ENCODE measurements at places on chromosomes 7 and 10. TPM values are rescaled to one million over a fixed set of nuclear protein-coding genes. Genes with fewer than 3 reads are reported as not detected.

GRCh38 chr10:113879691-113880090 is 25.2 kb downstream of the NHLRC2 start:
- no peaks in the 10 kb centered on the region for H3K27me3 ChIP-seq
- no peak overlapping the region for H3K27ac ChIP-seq
- no peak for DNase-seq
- H3K4me1 ChIP-seq = peaks cover 30% of the 10 kb centered on the region
- no peak overlapping the region for H3K4me3 ChIP-seq

- no peaks in the 10 kb centered on the region for H3K4me1 ChIP-seq
- H3K27ac ChIP-seq = no peak overlapping the region
- no peak for DNase-seq
- H3K27me3 ChIP-seq = no peaks in the 10 kb centered on the region
Observed at GRCh38 chr7:41084381-41084780, 618.5 kb downstream of the INHBA start.

DNA sequence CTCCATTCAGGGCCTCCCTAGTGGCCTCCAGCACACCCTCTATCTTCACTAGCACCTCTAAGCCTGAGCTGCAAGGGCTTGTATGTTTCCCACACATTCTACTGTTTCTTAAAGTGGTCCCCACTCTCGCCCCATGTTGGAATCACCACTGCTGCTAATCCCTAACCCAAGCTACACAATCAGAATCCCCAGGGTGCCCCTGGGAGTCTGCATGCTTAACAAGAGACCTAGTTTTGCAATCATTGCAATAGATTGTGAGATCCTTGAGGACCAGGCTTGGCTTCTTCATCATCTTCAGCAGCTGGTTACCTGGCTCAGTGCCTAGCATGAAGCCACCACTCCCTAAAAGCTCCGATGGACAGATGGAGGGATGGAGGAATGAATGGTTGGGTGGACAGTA is 113.9 kb downstream of the MYOF start:
- H3K27ac ChIP-seq = no peak overlapping the region
- peaks cover 16% of the 10 kb centered on the region for H3K4me1 ChIP-seq
- no peak overlapping the region for H3K4me3 ChIP-seq
- peak; percentile 41 for DNase-seq
- peaks cover 42% of the 10 kb centered on the region for H3K36me3 ChIP-seq
- H3K27me3 ChIP-seq = no peaks in the 10 kb centered on the region

- H3K4me3 ChIP-seq = no peak overlapping the region
- H3K36me3 ChIP-seq = no peaks in the 10 kb centered on the region
- no peaks in the 10 kb centered on the region for H3K4me1 ChIP-seq
Observed at GRCh38 chr7:83502636-83503035, 146.3 kb downstream of the SEMA3E start.

- DNase-seq = no peak
- H3K4me1 ChIP-seq = peaks cover 40% of the 10 kb centered on the region
- H3K27me3 ChIP-seq = peaks cover 3% of the 10 kb centered on the region
Observed at GRCh38 chr10:101029520-101030295, 1.2 kb downstream of the PDZD7 start.

- peaks cover 8% of the 10 kb centered on the region for H3K36me3 ChIP-seq
- DNase-seq = no peak
- H3K27me3 ChIP-seq = no peaks in the 10 kb centered on the region
- peak overlapping the region; percentile 74 for H3K27ac ChIP-seq
- no peak overlapping the region for H3K4me3 ChIP-seq
- peaks cover 20% of the 10 kb centered on the region for H3K4me1 ChIP-seq
Observed at GRCh38 chr10:18504161-18504560, 147.2 kb downstream of the NSUN6 start.

- H3K4me1 ChIP-seq = no peaks in the 10 kb centered on the region
- H3K36me3 ChIP-seq = peaks cover 9% of the 10 kb centered on the region
- H3K27ac ChIP-seq = no peak overlapping the region
- no peak overlapping the region for H3K4me3 ChIP-seq
- DNase-seq = no peak
Observed at GRCh38 chr10:70085975-70086613, 33.4 kb downstream of the MACROH2A2 start.

GRCh38 chr7:125563964-125564529 is 634.4 kb upstream of the POT1 start:
- no peak overlapping the region for H3K4me3 ChIP-seq
- no peaks in the 10 kb centered on the region for H3K4me1 ChIP-seq
- no peaks in the 10 kb centered on the region for H3K36me3 ChIP-seq
- no peaks in the 10 kb centered on the region for H3K27me3 ChIP-seq
- no peak for DNase-seq

DNA sequence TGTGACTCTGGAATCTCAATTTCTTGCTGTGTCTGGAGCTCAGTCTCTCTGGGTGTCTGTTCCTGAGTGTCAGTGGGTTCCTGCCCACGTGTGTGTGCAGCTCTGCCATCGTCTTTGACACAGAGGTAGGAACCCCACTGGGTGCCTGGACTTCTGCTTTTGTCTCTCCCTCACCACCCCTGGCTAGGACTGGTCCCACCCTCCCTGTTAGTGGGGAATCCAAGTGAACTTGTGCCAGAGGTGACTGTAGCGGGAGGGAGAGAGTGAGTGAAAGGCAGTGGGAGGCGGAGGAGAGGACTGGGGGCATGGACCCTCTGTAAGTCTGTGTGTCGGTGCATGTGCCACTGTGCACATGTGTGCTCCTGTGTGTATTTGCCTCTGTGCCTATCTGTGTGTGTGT is 299.9 kb upstream of the ZMIZ1 start:
- no peaks in the 10 kb centered on the region for H3K36me3 ChIP-seq
- DNase-seq = no peak
- H3K4me3 ChIP-seq = no peak overlapping the region

DNA sequence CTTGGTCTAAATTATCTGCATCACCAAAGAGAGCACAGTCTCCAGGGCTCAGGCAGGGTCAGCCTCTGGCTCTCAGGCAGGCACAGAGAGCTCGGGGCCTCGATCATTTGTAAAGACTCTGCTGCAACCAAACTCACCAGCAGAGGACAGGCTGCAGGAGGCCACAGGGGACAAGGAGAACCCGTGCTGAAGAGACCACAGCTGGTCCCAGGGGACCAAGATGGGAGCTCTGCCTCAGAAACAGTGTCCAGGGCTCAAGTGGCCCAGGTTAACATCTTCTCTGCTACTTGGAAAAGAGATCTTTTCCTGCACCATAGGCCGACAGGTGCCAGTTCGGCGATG is 543.2 kb downstream of the PTPRN2 start:
- no peaks in the 10 kb centered on the region for H3K36me3 ChIP-seq
- H3K27ac ChIP-seq = no peak overlapping the region
- no peaks in the 10 kb centered on the region for H3K4me1 ChIP-seq
- no peak for DNase-seq

DNA sequence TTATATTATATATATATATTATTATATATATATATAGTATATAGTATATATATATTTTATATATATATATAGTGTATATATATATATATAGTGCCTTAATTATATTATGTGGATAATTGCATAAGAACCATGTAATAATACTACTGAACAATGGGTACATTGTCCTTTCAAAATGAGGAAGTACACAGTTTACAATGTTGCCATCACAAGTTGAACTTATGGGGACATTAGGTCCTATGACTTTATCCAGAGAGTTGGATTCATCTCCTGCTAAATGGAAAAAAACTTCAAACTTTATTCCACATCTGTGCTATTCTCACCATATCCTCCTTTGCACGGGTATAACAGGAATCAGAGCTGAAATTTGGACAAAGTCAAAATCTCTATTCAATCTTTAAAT is 105.0 kb upstream of the AGR3 start:
- no peaks in the 10 kb centered on the region for H3K36me3 ChIP-seq
- no peaks in the 10 kb centered on the region for H3K27me3 ChIP-seq
- peaks cover 16% of the 10 kb centered on the region for H3K4me1 ChIP-seq
- H3K27ac ChIP-seq = no peak overlapping the region

- no peak overlapping the region for H3K27ac ChIP-seq
- H3K4me1 ChIP-seq = no peaks in the 10 kb centered on the region
- H3K27me3 ChIP-seq = no peaks in the 10 kb centered on the region
- no peak overlapping the region for H3K4me3 ChIP-seq
Observed at GRCh38 chr10:76422769-76423168, 991.3 kb downstream of the LRMDA start.

- no peak overlapping the region for H3K27ac ChIP-seq
- H3K4me1 ChIP-seq = no peaks in the 10 kb centered on the region
- no peaks in the 10 kb centered on the region for H3K27me3 ChIP-seq
- no peak for DNase-seq
- no peaks in the 10 kb centered on the region for H3K36me3 ChIP-seq
Observed at GRCh38 chr7:20417260-20417659, 86.6 kb downstream of the ITGB8 start.

GRCh38 chr10:91071786-91072185 is 148.7 kb upstream of the PCGF5 start:
- H3K27me3 ChIP-seq = no peaks in the 10 kb centered on the region
- peaks cover 13% of the 10 kb centered on the region for H3K4me1 ChIP-seq
- no peak overlapping the region for H3K4me3 ChIP-seq
- H3K27ac ChIP-seq = no peak overlapping the region

DNA sequence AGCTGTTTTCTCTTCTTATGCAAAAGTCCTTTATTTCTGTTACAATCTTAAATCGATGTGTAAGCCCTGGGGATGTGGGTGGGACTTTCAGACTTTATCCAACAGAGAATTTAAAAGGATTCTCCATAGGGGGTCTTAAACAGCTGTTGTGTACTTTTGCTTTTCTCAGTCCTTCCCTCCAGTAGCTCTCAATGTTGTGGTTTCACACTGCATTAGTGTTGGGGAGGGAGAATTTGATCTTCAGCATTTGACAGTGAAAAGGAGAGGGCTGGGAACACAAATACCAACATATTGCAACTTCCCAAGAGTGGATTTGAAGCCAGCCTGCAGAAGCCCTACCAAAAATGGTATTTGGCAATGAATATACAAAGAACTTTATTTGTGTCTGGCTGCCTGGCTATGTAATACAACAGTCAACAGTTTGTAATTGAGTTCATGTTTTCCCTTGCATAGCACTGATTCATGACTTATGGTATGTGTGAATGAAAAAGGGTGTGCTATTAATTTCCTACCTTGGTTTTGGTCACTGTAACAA is 80.1 kb upstream of the CAPZA2 start:
- DNase-seq = no peak
- no peaks in the 10 kb centered on the region for H3K27me3 ChIP-seq

DNA sequence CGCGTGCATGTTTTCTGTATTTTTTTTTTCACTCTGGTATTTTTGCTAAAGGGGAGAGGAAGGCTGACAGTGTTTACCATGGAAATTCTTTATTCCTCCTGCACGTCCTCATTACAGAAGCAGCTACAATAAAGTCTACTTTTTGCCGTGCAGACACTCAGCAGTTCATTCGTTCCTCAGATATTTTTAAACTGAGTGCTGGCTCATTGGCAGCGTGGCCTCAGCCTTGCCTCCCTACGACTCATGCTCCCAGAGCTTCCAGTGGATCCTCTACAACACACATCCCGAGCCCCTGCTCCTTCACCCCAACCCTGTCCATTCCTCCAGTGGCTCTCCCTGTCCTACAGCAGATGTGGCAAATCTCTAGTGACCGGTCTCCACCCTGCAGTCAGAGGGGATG is 239.2 kb upstream of the ZMIZ1 start:
- H3K4me3 ChIP-seq = no peak overlapping the region
- H3K36me3 ChIP-seq = no peaks in the 10 kb centered on the region
- H3K27ac ChIP-seq = no peak overlapping the region
- peaks cover 13% of the 10 kb centered on the region for H3K4me1 ChIP-seq

- H3K27ac ChIP-seq = no peak overlapping the region
- no peaks in the 10 kb centered on the region for H3K4me1 ChIP-seq
- no peaks in the 10 kb centered on the region for H3K36me3 ChIP-seq
- H3K27me3 ChIP-seq = no peaks in the 10 kb centered on the region
- no peak overlapping the region for H3K4me3 ChIP-seq
- no peak for DNase-seq
Observed at GRCh38 chr10:53233749-53234148, 461.2 kb upstream of the MBL2 start.

DNA sequence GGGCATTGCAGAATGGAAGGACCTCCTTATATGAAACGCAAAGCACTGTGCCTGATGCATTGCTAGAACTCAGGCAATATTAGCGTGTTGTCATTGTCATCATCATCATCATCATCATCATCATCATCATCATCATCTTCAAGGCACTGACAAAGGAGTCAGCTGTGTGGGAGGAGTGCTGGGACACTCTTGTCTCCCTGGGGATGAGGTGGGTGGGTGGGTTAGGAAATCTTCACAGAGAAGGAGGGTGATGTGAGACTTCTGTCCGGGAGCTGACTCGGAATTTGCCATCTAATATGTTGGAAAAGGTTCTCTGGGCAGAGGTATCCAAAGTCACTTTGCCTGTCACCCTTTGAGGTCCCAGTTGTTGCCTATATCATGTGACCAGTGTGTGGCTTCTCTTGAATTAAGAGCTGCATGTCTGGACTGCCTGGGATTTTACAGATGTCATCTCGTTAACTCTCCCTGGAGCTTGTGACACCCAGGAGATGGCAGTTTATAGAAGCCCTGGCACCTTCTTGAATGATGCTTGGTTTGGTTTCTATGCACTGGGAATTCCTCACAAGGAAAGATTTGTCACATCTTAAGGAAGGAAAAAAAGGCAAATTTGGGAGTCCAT is 7.1 kb downstream of the HTRA1 start:
- no peaks in the 10 kb centered on the region for H3K27me3 ChIP-seq
- H3K27ac ChIP-seq = peak overlapping the region; percentile 66
- no peak overlapping the region for H3K4me3 ChIP-seq
- H3K4me1 ChIP-seq = peaks cover 61% of the 10 kb centered on the region
- H3K36me3 ChIP-seq = no peaks in the 10 kb centered on the region

- H3K36me3 ChIP-seq = no peaks in the 10 kb centered on the region
- H3K4me1 ChIP-seq = no peaks in the 10 kb centered on the region
- DNase-seq = no peak
- H3K27ac ChIP-seq = no peak overlapping the region
Observed at GRCh38 chr10:46096909-46097575, 51.0 kb upstream of the MSMB start.

DNA sequence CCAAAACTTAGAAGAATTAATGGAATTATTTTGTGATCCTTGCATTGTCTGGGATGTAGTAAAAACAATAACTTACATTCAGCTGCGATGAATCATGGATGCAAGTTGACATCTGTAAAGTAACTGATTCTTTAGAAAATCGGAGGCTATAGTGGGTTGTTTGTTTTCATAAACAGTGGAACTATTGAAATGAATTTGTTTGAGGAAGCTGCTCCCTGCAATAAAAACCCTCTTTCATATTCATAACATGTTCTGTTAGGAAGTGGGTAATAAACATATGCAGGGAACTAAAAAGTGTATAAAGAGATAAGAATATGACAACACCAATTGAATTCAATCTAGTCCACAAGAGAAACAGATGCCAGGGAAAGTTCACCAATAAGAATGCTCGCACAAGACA is 53.6 kb downstream of the AGMO start:
- no peak overlapping the region for H3K27ac ChIP-seq
- H3K4me1 ChIP-seq = peaks cover 12% of the 10 kb centered on the region
- H3K36me3 ChIP-seq = no peaks in the 10 kb centered on the region
- no peaks in the 10 kb centered on the region for H3K27me3 ChIP-seq
- H3K4me3 ChIP-seq = no peak overlapping the region
- no peak for DNase-seq

CDHR3 gene
- total RNA-seq = 11.4 TPM

CDC14C gene
- total RNA-seq = not detected

CRHR2 gene
- 0.19 TPM for total RNA-seq

SH2D4B gene
- total RNA-seq = not detected

CC2D2B gene
- 0.30 TPM for total RNA-seq

PKD2L1 gene
- not detected for total RNA-seq

CALD1 gene
- 122 TPM for total RNA-seq

TSPAN33 gene
- 9.7 TPM for total RNA-seq

NCOA4 gene
- 270 TPM for total RNA-seq

TSPAN15 gene
- 6.8 TPM for total RNA-seq

SAP25 gene
- total RNA-seq = 1.1 TPM

FRAT1 gene
- total RNA-seq = 4.2 TPM

MEOX2 gene
- total RNA-seq = 7.7 TPM

CACNB2 gene
- 38.1 TPM for total RNA-seq

LMOD2 gene
- total RNA-seq = 888 TPM

KCNIP2 gene
- 29.2 TPM for total RNA-seq

Data from left ventricle myocardium inferior (tissue), 1 donor.